Fibroblast of lung (primary cell): ENCODE measurements at places on chromosomes 7 and 10.

- no peak for DNase-seq
Observed at GRCh38 chr7:122768827-122769226, 66.1 kb upstream of the RNF148 start.

- DNase-seq, result no peak
Observed at GRCh38 chr10:114811862-114812261, 9.7 kb upstream of the FHIP2A start.

GRCh38 chr10:58023341-58024073 is 244.2 kb downstream of the IPMK start:
- DNase-seq, result peak; percentile 94

GRCh38 chr7:33108554-33109004 is 625 bp downstream of the RP9 start:
- DNase-seq, result no peak
